ENCODE measurements at places on chromosomes 7 and 10. TPM values are rescaled to one million over a fixed set of nuclear protein-coding genes. Genes with fewer than 3 reads are reported as not detected.

GRCh38 chr7:83347945-83348444 lies 185.3 kb upstream of the PCLO start:
- peaks cover 11% of the 10 kb centered on the region for H3K4me1 ChIP-seq
- no peaks in the 10 kb centered on the region for H3K27me3 ChIP-seq
- no peak overlapping the region for H3K27ac ChIP-seq

The WAC gene
- total RNA-seq: 196 TPM

The FFAR4 gene
- total RNA-seq: 2.7 TPM

The SPDYE6 gene
- not detected for total RNA-seq

The IL6 gene
- not detected for total RNA-seq

DNA sequence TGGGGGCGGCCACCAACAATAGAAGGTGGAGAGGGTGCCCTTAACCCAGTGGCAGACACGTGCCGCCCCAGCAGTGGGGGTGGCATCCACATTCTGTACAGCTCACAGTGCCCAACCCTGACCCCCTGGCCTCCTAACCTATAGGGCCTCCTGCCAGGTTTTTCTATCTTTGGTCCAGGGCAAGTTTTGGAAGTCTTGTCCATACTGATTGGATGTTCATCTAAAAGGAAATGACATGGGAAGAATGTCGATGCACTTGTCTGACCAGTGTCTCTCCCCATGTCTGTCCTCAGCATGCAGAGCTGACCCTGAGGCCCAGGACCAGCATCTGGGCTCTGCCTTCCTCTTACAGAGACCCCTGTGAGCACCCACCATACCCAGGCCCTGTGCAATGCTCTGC lies 32.3 kb upstream of the ANTXRL start:
- no peaks in the 10 kb centered on the region for H3K27me3 ChIP-seq
- no peak for DNase-seq
- peaks cover 4% of the 10 kb centered on the region for H3K4me1 ChIP-seq
- H3K4me3 ChIP-seq: no peak overlapping the region
- H3K36me3 ChIP-seq: no peaks in the 10 kb centered on the region
